ENCODE measurements at places on chromosomes 12 and 14.

DNA sequence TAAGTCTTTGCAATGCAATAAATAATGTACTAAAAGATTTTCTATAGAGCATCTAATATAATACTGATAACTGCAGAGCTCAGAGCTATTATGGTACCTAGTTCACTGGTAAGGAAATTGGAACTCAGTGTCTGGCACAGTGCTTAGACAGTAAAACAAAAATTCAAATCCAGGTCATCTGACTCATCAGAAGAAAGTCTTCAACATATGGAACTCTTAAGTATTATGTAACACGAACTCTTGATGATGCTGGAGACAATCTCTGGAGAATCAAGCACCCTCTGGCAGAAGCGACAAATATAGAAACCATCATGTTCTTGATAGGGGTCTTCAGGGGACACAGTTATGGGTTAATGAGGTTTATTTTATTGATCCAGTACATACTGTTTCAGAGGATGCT is 37.3 kb upstream of the TRHDE start:
- no peak for DNase-seq

GRCh38 chr14:84792722-84793410 is 737.1 kb upstream of the FLRT2 start:
- no peak for DNase-seq

DNA sequence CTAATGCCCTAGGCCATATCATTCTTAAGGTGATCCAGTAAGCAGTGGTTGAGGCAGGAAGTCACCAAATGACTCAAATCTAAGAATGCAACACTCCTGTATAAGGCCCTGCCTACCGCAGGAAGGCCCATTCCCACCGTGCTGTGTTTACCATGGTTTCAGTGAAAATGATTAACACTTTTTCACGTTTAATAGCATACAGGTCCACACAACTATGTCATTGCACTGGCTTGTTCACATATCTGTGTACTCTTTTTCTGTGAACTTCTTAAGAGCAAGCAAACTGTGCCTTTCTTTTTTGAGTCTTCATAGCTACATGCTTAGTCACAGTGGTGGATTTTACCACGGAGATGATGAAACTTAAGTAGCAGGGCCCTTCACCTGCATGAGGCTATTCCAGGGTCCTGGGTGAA is 214.9 kb downstream of the CNTN1 start:
- no peak for DNase-seq

DNA sequence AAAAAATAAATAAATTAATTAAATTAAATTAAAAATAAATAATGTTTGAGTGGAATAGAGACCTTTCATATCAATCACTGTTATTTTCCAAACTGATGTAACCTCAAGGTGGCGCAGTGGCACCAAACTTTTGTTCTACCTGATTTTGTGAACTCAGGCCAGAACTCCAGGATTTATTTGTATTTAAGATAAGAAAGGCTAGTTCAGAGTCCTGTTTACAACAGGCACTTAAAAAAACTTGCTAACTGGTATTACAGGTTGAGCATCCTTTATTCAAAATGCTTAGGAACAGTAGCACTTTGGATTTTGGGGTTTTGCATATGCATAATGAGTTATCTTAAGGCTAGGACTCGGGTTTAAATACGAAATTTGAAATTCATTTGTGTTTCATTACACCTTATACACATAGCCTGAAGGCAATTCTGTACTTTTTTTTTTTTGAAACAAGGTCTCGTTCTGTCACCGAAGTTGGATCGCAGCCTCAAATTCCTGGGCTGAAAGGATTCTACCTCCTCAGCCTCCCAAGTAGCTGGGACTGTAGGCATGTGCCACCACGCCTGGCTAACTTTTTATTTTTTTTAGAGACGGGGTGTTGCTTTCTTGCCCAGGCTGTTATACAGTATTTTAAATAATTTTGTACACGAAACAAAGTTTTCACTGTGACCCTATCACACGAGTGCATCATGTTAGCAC is 32.4 kb downstream of the YY1 start:
- DNase-seq: no peak

Measured in tibial artery (tissue), 4 donors.